ENCODE measurements at places on chromosomes 11 and 22.

GRCh38 chr22:25448435-25449051 is 115.9 kb upstream of the GRK3 start:
- no peak for DNase-seq

DNA sequence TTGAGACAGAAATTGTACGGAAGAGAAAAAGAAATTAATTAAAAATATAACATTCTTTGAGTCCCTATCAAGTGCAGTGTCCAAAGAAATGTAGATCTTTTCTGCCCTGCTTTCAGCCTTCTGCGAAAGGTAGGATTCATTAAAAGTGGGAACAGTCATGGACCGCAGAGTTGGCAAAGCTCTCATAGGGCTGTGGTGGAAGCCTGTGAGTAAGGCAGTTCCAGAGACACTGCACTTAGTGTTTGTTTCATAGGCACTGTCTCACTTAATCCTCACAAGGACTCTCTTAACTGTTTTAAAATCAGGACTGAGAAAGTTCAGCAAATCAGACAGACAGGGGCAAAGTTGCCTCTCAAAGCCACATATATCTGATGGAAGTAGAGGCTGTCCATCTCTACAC is 5.5 kb downstream of the MRGPRX2 start:
- no peak for DNase-seq

- no peak for DNase-seq
Measured at GRCh38 chr22:49017482-49018329, 810.0 kb downstream of the BRD1 start.

DNA sequence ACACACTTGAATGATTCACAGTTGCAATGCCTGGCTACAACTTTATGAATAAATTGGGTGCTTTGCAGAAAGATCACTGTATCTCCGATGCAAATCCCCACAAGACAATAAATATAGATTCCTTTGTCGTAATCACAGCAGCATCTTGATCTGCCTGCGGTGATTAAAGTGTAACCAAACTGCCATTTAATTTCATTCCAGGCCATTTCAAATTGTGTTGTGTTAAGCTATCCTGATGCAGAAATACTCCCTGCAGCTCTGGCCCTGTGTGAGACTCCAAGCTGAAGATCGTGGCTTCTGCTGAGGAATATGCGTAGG is 40.8 kb upstream of the B3GAT1 start:
- DNase-seq: no peak

- DNase-seq: no peak
Measured at GRCh38 chr11:106092446-106092845, 15.0 kb downstream of the AASDHPPT start.

DNA sequence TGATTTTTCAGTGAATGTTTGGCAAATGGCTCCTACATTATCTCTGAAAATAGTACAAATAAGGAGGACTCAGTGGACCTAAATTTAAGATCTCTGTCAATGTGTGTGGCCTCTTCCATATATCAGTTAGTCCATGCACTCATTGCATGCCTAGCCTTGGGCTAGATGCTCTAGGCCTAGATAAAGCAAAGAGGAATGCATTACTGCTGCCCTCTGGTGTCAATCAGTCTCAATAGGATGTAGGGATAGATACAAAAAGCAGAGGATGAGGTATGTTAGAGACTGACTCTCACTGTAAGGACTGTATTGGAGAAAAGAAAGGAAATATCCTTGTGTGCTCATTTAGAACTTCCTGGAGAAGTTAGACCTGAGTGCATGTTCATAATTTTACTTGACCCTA is 42.0 kb downstream of the MS4A2 start:
- no peak for DNase-seq

DNA sequence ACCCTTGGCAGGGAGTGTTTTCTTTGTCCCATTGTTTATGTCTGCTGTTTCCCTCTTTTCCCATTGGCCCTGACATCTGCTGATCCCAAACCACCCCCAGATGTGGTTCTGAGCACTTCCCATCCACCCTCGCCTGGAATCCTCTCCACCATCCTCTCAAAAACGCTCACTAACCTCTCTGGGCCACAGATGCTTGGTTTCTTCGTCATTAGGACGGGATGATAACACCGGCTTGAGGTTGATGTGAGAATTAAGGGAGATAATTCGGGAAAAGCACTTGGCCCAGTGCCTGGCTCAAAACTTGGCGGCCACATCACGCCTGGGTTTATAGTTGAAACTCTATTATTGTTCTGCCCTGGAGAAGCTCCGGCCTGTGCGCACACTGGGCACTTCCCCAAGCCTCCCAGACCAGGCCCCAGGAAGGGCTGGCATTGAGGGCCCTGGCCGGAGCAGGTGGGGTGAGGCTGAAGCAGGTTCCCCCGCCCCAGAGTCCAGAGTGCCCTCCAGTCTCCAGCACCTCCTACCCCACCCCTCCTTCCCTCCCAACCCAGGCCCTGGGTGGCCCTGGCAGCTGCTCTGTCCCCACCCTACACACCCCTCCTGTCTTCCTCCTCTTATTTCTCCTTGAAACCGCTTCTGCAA is 63.7 kb downstream of the CYTH4 start:
- no peak for DNase-seq
